ENCODE measurements at places on chromosomes 5 and 9.

- no peak for DNase-seq
Measured at GRCh38 chr5:10586008-10586407, 22.1 kb downstream of the ANKRD33B start.

- DNase-seq: no peak
Measured at GRCh38 chr9:2013743-2014475, 1.2 kb upstream of the SMARCA2 start.

DNA sequence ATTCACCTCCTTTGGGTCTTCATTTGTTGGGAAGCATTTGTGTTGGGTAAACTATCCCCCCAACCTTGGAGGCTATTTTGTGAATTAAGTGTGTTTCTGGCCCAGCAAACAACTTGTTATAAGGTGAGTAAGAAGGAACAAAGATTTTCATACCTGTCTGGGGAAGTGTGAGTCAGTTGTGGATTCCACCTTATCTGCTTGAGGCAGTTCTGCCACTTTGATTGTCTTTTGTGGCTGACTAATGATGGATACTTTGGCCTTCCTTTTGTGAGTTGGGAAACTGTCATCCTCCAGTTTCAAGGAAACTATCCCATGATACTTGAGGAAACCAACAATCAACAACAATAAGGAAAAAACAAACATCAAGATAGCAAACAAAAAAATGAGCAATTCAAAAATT lies 24.6 kb upstream of the CER1 start:
- peak; percentile 88 for DNase-seq

DNA sequence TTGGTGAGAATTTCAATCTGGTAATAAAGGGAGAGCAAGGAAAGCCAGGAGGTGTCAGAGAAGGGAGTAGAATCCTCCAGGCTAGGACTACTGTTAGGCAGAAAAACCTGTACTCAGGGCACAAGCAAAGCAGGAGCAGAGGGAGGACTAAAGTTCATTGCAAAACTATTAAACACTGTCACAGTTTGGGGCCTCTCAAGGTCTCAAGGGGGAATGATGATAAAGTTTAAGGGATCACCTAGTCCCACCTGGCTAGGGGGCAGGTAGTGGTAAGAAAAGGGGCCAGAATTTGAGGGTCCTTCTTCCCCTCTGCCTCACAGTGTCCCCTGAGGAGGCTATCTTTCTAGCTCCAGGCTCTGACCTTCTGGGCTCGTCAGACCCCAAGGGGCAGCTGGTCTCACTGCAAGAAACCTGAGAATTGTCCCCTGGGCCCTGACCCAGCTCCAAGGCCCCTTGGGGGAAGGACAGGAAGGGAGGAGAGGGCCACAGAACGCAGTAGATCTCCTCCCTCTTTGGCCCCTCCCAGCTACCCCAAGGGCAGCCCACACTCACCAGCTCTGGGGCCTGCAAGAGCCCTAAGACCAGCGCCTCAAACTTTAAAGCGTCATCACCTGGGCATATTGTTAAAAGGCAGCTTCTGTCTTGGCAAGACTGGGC lies 974 bp downstream of the CCDC69 start:
- DNase-seq: no peak

GRCh38 chr9:114452219-114453165 lies 52.8 kb downstream of the WHRN start:
- no peak for DNase-seq

- DNase-seq: no peak
Measured at GRCh38 chr9:111752455-111752854, 42.3 kb downstream of the SHOC1 start.

DNA sequence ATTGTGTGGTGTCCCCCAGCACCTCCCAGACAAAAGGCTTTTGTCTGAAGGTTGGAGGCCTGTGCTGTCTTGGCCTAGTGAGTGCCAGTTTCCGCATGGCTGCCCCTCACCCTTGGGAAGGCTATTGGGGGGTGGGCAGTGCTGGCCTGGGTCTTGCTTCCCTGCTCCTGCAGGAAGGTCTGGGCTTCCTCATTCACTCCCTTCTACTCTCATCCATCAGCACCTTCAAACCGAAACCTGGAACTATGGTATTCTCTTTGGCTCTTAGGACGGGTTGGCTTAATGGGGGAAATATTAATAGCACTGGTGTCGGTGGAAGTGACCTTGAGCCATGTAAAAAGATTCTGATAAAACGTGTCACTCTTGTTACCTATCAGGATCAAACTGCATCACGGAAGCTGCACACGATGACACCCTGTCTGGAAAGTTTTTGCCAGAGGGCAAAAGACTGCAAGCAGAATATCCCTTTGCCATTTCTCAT lies 34.0 kb upstream of the GLRX start:
- DNase-seq: no peak

- no peak for DNase-seq
Measured at GRCh38 chr9:135251996-135252760, 164.7 kb downstream of the OLFM1 start.

- no peak for DNase-seq
Measured at GRCh38 chr5:179795863-179796833, 2.4 kb downstream of the LTC4S start.

GRCh38 chr9:108609227-108609896 lies 246.4 kb downstream of the ACTL7B start:
- DNase-seq: peak; percentile 57

GRCh38 chr9:87147839-87148238 lies 200.5 kb upstream of the GAS1 start:
- no peak for DNase-seq

DNA sequence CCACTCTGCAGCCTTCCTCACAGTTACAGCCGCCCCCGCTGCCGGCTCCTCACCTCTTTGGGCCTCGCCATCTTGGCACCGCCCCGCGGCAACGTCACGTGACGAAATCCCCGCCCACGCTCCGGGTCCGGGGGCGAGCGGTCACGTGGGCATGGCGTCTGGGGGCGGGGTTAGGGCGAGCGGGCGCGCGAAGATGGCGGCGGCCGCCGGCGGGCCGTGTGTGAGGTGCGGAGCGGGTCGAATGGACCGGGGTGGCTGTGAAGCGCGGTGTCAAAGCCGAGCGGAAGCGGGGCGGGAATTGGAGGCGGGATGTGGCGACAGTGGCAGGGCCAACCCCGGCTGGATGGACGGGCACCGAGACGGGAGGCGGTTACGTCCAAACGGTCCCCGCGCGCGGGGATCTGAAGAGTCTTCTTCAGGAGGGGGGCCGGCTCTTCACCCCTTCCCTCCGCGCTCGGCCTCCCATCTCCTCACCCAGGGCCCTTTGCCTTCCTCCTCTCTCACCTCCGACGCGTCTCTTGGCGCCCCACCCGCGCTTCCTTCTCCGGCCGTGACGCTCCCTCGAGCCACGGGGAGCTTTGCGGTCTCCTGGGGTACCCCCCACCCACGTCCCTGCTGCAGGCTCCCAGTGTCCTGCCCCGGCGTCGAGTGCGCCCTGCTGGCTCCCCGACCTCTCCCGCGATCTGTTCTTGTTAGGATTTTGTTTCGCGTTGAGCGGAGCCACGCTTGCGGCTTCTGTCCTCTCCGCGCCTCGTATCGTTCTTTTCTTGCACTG lies at the start of the genes DOLK and NUP188:
DOLK (minus strand) TSS at position 77 of the 775 bp plus-strand sequence. CDS start 300 bp downstream, outside the sequence.
NUP188 (plus strand) TSS at position 173 of the 775 bp plus-strand sequence; CDS start at position 194, 21 bp downstream.
- DNase-seq: peak; percentile 39

DNA sequence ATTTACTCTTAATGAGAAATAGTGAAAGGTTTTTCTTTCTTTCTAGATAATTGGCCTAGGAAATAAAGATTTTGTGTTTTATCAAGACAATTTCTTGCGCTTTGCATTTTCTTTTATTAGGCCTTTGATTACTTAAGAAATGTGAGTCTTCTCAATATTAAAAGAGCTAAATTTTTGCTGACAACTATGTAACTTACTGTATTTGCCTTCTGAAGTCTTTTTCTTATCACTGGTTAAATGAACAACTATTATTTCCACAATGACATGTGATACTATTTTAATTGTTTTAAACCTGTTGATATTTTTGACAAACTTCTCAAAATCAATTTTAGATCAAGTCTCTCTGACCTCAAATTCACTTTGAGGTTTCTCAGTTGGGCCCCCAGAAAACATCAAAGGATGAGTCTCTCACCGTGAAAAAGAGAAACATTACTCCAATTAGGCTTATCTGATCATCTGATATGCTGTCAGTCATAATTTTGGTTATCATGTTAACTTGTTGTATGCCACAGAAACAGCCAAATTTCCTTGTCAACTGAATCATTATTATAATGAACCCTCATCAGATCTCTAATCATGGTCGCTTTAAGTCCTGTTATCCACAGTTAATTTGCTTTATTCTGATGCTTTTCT lies 48.8 kb downstream of the RAPGEF1 start:
- no peak for DNase-seq

- no peak for DNase-seq
Measured at GRCh38 chr5:81188962-81189361, 44.2 kb upstream of the CKMT2 start.

DNA sequence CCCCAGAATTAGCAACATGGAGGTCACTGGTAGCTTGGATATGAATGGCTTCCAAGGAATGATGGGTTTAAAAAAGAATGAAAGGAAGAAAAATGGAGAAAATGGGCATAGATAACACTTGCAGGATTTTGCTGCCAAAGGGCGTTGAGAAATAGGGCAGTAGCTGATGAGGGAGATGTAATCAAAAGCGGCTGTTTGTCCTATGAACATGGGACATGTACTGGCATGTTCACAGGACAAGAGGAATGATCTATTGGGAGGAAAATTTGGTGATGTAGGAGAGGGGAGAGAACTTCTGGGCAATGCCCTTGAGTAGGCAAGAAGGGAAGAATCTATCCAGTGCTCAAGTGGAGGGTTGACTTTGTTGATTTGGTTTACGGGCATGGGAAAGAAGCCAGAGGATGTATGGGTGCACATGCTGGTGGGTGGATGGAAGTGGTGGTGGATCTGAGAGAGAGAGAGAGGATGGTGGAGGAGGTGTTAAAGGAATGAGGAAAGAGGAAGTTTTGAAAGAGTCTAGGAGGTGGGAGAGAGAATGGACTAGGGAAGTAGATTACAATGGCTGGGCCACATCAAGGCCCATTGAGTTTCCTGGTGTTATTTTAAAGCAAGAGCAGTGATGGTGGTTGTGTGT lies 115.1 kb upstream of the MVB12B start:
- no peak for DNase-seq

- DNase-seq: no peak
Measured at GRCh38 chr5:135839566-135839965, 5.1 kb downstream of the SLC25A48 start.

- no peak for DNase-seq
Measured at GRCh38 chr9:27347889-27348288, 50.9 kb upstream of the EQTN start.

GRCh38 chr9:21810388-21810787 lies 8.0 kb downstream of the MTAP start:
- DNase-seq: peak; percentile 66

DNA sequence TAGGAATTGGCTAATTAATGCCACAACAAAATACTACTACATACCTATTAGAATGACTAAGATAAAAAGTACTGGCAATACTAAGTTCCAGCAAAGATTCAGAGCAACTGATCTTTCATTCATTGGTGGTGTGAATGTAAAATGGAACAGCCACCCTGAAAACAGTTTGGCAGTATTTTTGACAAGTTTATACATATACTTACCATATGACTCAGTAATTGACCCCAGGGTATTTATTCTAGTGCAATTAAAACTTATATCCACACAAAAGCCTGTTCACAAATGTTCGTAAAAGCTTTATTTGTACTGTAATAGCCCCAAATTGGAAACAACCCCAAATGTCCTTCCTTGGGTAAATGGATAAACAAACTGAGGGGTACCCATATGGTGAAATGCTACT lies 270.8 kb upstream of the ACTBL2 start:
- no peak for DNase-seq

GRCh38 chr5:136894070-136894469 lies 528.7 kb upstream of the TRPC7 start:
- no peak for DNase-seq

- no peak for DNase-seq
Measured at GRCh38 chr9:80964374-80964773, 725.0 kb downstream of the TLE1 start.

GRCh38 chr9:117678871-117679270 lies 25.3 kb upstream of the TLR4 start:
- DNase-seq: no peak

- no peak for DNase-seq
Measured at GRCh38 chr5:98982880-98983279, 54.1 kb upstream of the CHD1 start.

- no peak for DNase-seq
Measured at GRCh38 chr5:32692036-32692746, 18.9 kb upstream of the NPR3 start.

GRCh38 chr9:13181652-13182051 lies 97.8 kb downstream of the MPDZ start:
- peak; percentile 6 for DNase-seq

DNA sequence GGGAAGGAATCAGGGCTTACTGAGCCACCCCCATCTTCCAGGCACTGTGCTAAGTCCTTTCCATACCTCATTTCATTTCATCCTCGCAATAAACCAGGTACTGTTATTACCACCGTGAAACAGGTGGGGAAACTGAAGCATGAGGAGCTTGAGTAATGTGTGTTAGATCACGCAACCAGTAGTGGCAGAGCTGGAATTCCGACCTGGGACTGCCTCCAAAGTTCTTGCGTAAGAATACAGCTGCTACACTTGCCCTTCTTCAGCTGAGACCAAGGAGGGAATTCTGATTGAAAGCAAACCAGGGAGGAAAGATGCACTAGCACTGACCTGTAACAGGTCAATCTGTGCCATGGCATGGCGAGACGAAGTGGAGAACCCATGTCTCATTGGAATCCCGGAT lies 113.4 kb upstream of the MSX2 start:
- DNase-seq: no peak

DNA sequence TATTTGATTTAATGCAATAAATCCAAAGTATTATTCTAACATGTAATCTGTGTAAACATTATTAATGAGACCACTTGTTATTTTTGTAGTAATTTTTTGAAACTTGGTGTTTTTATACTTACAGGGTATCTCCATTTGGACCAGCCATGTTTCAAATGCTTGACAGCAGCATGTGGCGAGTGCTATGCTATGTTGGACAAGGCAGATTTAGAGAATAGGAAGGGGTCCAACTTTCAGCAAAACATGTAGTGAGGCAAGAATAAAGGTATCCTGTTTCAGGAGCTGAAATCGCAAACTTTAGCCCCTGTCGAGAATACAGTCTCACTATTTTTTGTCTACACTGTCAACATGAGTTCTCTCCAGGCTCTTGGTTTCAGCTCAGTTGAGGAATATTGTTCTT lies 33.7 kb downstream of the SNX24 start:
- DNase-seq: no peak

All from epithelial cell of prostate (primary cell).